ENCODE measurements at places on chromosomes 16 and 17.

- DNase-seq: no peak
Measured at GRCh38 chr17:79609673-79610645, 892 bp downstream of the RBFOX3 start.

- no peak for DNase-seq
Measured at GRCh38 chr17:48985436-48986245, 11.5 kb upstream of the IGF2BP1 start.

DNA sequence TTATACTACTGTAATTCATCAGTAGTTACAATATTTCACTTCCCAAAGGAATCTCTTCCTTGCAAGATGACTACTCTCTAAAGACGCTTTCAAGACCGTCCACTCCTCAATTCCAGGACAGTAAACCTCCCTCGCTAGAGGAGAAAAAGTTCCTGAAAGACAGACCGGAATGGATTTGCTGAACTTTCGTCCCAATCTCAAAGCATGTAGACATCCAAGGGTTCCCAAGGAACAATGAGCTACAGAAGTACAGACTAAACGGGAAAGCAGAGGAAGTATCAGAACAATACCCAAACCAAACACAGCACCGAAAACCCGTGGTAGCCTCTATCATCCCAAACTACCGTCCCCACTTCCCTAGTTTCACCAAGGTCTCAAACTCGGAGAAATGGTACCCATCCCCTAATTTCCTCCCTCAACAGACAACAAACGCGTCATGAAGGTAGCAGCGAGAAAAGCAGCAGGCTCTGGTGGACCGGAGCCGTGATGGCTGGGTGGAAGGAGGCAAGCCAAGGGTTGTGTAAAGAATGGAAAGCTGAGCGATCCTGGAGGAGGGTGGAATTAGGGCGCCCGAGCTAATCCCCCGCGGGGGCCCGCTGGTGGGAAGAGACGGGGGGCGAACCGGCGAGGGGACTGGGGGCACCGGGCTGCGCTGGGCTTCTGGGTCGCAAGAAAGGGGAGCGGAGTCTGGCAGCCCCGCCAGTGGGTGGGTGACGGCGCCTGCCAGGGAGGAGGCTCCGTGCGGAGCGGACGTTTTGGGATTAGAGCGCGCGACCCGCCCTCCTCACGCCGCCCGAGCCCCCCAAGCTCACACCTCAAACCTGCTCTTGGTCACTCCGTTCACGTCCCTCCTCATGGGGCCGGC is 647 bp downstream of the FBXL20 start:
- no peak for DNase-seq

- no peak for DNase-seq
Measured at GRCh38 chr17:44438636-44439035, 49.2 kb upstream of the ITGA2B start.
